ENCODE measurements at places on chromosomes 5 and 9.

- DNase-seq, result no peak
Observed at GRCh38 chr5:58543723-58544122, 39.2 kb upstream of the RAB3C start.

DNA sequence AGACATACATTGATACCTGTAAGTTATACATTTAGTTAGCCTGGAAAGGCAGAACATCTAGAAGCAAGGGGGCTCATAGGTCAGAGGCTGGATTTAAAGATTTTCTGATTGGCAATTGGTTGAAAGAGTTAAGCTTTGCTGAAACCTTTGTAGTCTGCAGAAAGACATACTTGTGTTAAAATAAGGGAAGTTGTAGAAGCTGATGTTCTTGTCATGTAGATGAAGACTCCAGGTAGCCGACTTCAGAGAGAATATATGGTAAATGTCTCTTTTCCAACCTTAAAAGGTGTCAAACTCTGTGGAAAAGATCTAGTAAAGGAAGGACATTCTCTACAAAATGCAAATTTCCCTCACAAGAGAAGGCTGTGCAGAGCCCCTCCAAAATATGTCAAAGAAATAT, 62.9 kb upstream of the ADAMTS16 start:
- DNase-seq, result no peak

DNA sequence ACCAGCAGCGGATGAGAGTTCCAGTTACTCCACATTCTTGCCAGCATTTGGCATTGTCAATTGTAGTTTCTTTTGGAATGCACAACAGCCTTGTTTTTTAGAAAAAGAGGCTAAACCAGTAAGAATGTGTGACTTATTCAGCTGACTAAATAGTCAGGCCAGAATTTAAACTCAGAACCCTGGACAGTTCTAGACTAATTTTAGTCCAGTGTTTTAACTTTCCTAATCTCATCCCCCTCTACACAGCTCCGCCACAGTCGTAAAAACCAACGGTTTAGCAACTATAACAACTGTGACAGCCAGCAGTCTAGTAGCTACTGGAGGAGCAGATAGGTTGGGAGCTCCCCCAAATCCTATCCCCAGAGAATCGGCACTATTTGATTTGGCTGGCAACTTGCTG, 103.7 kb downstream of the FOXD1 start:
- DNase-seq, result no peak

- peak; percentile 82 for DNase-seq
Observed at GRCh38 chr5:83472508-83473345, 1.2 kb downstream of the VCAN start.

DNA sequence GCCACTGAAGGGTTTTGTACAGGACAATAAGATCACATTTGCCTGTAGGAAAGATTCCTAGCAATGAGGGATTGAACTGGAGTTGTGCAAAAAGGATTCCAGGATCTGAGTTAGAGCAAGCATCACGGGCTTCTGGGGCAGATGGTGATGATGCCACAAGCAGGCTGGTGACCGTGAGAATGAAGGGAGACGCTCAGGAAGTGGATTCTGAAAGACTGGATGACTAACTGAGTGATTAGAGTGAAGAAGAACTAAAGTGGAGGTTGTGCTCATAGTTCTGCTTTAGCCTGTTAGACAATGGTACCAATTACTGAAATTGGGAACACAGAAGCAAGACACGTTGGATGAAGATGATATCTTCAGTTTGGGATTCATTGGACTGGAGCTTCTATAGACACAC, 168.2 kb downstream of the CD180 start:
- no peak for DNase-seq

DNA sequence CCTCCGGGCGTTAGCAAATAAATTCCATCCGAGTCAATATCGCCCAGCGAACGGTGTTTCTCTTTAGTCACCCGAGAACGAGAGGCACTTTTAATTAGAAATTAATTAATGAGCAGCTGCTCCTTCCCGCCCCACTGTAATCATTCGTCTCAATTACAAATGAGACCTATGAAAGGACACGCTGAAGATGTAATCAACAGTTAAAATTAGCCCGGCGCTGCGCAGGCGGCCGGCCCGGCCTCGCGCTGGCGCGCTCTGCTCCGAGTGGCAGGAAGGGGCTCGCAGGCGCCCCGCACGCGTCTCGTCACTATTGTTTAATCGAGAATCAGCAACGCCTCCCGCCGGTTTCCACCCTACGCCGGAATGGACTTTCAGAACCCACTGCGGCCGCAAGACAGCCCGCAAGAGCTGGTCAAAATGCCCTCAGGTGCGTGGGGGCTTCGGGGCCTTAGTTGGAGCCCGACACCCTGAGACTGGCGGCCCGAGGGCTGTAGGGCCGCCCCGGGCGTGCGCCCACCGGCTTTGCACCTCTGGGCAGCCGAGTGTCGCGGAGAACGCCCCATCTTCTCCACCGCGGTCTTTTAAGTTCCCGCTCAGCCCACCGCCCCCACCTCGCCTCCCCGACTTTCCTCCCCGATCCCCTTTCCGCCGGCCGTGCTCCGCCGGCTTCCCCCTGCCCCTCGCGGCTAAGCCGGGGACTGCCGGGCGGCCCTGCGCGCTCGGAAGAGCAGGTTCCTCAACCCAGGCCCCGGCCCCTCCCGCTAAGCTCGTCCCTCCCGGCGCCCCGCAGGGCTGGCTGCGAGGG, 597 bp upstream of the IRX4 start:
- peak; percentile 71 for DNase-seq

DNA sequence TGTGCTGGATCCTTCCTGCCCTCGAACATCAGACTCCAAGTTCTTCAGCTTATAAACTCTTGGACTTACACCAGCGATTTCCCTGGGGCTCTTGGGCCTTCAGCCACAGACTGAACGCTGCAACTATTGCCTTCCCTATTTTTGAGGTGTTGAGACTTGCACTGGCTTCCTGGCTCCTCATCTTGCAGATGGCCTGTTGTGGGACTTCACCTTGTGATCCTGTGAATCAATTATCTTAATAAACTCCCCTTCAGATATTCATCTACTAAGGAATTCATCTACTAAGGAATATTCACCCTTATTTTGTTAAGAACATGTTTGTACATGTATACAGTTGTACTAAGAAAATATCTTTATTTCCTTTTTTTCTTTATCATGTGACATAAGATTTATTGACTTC, 1079.7 kb downstream of the CDH12 start:
- DNase-seq, result no peak

DNA sequence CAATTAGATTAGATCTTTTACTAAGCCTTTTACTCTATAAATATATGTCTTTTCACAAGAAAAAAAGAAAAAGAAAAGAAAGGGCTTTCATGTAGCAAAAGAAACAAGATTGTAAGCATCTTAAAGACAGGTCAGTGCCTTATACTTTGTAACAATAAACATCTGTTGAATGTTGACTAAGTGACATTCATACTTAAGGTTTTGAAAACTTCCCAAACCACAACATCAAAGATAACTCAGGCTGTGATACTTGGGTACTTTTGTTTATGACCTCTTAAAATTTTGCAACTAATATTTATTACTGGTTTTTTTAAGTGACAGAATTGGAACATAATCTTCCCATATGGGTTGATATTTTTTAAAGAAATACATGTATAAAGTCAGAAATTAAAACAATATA, 7.4 kb downstream of the GRAMD2B start:
- DNase-seq, result no peak

GRCh38 chr9:81790166-81790565, 100.8 kb upstream of the TLE1 start:
- no peak for DNase-seq

GRCh38 chr9:117343427-117343826, 71.4 kb downstream of the ASTN2 start:
- no peak for DNase-seq

DNA sequence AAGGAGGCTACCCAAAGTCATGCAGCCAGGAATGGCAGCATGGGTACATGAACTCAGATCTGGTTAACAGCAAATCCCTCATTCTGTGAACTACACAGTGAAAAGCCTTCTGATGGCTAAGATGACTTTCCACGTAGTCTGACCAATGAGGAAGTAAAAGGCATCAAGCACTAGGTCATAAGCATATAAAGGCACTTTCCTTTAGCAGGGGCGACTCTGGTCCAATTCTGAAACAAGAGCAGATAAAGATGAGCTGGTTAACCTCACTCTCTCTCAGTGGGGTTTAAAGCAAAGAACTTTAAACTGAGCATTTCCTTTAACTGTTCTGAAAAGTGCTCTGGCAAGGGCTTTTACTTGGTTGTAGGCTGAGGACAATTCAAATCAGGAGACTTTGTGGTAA, 21.1 kb downstream of the PSMB7 start:
- no peak for DNase-seq

DNA sequence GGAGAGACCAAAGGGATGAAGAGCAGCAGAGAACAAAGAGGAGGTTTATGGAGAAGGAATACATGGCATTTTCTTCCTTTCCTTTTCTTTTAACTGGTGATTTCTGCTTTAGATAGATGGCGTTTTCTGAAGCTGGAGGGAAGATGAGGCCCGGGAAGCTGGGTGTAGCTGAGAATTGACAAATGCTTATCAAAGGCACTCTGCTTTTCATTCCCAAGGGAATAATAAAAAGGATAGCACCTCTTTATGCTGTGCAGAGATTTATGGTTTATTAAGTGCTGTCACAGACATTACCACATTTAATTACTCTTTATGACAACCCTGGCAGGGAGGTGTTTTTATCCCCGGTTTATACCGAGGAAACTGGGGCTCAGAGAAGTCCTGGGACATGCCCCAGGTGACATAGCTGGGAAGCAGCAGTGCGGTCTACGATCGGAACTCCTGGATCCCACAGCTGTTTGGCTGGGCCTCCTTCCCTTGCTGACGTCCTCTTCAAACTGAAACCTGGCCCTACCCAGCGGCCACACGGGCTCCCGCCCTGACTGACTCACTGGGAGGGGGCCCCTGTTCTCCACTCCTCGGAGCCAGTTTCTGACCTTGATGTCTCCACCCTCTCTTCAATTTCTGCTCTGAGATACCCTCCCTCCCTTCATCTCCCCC, 8.2 kb upstream of the EPB41L4B start:
- DNase-seq, result no peak

- DNase-seq, result no peak
Observed at GRCh38 chr5:81848362-81848880, 97.5 kb upstream of the SSBP2 start.

GRCh38 chr9:131060900-131061630, 35.3 kb upstream of the AIF1L start:
- peak; percentile 54 for DNase-seq

- no peak for DNase-seq
Observed at GRCh38 chr9:27423915-27424710, 100.0 kb upstream of the IFNK start.

GRCh38 chr5:88770276-88771257, 112.4 kb downstream of the MEF2C start:
- DNase-seq, result no peak

GRCh38 chr5:90803876-90804275, 245.3 kb downstream of the ADGRV1 start:
- DNase-seq, result no peak

DNA sequence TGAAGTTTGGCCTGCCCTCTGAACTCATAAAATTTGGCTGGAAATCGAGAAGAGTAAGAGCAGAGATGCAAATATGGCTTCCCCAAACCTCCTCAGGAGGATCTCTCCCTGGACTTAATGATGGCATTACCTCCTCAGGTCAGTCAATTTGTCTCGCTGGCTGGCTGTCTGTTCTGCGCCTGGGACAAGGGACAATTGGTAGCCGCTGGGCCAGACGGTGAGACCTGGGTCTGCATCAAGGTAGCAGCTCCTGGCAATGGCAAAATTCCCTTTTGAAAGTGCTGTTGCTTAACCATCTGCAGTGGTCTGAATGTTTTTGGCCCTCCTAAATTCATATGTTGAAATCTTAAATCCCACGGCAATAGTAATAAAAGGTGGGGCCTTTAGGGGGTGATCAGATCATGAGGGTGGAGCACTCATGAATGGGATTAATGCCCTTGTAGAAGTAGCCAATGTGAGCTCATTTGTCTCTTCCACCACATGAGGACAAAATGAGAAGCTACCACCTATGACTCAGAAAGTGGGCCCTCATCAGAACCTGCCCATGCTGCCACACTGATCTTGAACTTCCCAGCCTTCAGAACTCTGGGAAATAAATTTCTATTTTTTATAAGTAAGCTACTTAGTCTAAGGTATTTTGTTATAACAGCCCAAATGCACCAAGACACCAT, 439.3 kb upstream of the KLF4 start:
- no peak for DNase-seq

DNA sequence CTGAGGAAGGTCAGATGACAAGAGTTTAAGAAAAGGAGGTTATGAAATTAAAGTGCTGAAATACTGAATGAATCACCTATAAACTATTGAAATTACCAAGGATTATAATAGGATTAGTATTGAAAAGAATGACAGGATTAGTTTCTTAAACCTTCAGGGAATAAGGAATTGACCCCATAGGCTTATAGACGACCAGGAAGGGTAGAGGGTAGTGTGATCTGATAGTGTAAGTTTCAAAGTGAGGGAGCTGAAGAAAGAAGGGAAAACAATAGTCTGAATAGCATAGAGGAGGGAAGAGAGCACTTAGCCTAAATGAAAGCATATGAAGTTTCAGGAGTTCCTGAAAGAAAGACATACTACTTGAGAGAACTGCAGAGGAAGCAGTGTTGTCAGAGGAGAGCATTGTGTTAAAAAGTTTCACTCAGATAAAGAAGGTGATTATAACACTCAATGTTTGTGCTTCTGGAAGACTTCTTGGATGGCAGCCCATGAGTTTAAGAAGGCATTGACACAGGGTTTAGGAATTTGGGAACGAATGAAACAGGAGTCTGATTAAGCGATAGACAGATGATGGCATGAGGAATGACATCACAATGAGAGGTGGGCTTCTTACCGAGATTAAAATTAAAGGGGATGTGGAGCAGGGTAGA, 557.9 kb upstream of the GRAMD2B start:
- no peak for DNase-seq

DNA sequence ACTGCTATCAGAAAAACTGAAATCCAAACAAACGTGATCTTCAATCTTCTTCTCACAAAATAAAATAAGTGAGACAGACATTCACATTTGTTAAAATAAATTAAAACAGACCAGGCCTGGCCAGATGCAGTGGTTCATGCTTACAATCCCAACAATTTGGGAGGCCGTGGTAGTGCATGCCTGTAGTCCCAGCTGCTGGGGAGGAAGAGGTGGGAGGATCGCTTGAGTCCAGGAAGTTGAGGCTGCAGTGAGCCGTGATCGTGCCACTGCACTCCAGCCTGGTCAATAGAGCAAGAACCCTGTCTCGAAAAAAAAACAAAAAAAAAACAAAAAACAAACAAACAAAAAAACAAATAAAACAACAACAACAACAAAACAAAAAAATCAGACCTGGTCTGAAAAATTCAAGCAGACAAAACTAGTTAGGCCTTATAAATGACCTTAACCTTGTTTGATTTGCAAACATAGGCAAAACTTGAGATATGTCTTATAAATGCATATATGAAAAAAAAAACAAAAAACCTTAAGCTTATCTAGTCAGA, 10.8 kb downstream of the MAPKAP1 start:
- no peak for DNase-seq

DNA sequence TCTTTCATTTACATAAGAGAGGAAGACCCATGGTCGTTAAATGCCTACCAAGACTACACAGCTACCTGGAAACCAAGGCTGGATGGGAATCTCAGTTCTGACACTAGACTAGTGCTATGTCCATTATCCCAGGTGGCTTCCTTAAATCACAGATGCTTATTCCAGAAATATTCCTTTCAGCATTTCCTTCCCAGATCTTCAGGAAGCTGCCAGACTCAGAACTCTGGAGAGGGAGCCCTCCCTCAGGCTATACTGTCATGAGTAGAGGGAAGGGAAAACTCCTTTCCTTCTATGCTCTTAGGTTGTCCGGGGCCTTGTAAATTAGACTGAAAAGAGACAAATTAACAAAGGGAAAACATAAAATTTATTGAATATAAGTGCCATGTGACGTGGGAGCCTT, 20.8 kb downstream of the FREM1 start:
- no peak for DNase-seq

- no peak for DNase-seq
Observed at GRCh38 chr9:114369216-114370130, 18.3 kb downstream of the AKNA start.

Data from SK-N-SH (cell line).